Fibroblast of pulmonary artery (primary cell): ENCODE measurements at places on chromosomes 1 and 21.
A peak's percentile ranks its signal among the peaks of the same experiment; 100 is the strongest.

DNA sequence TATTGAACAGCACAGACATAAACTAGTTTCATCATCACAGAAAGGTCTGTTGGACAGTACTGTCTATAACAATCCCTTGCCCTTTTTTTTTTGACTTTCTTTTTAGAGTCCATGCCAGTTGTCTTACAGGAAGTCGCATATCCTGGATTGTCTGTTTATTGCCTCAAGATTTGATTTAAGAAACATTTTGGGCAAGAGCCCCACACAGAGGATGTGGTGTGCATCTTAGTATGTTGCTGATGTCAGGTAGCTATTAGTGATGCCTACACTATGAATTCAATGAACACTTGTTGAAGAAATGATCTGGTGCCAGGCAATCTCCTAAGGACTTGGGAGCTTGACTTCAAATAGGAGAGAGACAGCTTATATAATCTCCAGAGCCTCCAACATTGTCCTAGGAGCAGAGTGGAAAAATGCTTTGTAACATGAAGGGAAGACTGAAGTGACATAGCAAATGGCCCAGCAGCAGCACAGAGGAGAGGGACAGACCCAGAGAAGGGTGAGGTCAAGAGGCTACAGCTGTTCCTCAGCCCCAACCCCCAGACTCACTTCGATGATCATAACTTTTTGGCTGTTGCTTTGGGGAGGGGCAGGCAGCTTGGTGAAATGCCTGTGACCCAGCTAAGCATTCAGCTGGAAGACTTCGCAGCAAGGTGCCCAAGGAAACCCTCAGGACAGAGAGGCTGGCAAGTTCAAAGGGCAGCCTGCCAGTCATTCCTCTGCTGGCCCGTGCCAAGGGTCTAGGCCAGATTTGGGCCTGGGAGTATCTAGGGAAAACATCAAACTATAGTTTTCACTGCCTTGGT lies 7.5 kb upstream of the RAB29 start:
- no peak for DNase-seq

DNA sequence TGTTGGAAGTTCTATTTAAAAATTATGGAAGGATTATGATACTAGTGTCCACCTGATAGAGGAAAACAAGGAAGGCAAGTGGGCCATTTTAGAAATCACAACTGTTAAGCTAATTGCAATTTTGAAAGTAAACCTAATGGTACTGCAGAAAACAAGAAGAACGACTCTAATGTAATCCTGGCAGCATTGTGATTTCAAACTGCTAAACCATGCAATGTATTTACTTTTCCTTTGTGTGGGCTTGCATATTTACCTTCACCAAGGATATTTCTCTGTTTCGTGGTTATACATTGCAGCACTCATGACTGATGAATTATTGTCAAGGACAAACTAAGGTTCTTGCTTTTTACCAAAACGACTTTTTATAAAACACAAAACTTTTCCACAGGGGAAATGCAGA lies 88.1 kb downstream of the TM2D1 start:
- no peak for DNase-seq

GRCh38 chr1:206859082-206859521 lies 6.3 kb upstream of the IL20 start:
- peak; percentile 61 for DNase-seq

DNA sequence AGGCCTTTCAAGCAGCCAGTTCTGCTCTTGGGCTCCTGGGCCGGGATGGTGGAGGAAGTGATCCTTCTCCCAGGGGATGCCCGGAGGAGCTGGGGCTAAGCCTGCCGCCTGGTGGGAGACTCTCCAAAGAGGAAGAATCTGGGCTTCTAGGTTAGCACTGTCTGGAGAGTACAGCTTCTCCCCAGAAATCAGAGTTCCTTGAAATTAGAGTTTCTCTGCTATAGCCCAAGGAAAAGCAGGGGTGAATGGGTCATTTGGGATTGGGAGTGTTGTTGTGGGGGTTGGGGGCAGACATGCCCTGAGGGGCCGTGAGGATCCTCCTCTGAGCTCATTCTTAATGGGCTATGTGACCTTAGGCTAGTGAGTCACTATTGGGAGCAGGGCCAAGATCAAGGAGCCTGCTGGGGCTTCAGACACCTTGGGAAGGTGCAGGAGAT lies 6.5 kb downstream of the LGR6 start:
- DNase-seq: no peak

- DNase-seq: no peak
Measured at GRCh38 chr1:38448893-38449292, 402.3 kb upstream of the POU3F1 start.

DNA sequence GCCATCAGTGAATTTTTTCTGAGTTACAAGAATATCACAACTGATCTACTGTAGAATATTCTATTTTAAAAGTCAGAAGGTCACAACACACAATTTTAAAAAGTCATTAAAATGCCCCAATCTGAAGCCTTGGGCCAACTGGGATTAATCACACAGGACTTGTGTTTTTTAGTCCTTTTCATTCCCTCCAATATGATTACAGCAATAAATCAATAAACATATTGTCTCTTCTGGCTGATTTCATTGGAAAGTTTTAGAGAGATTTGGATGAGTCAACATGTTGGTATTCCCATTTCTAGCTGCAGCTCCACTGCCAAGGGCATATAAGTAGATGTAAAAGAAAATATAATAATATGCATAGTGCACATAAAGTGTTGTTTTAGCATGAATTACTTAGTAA lies 85.8 kb downstream of the NIBAN1 start:
- peak; percentile 63 for DNase-seq

GRCh38 chr1:225511828-225512381 lies 84.1 kb upstream of the LBR start:
- DNase-seq: no peak

DNA sequence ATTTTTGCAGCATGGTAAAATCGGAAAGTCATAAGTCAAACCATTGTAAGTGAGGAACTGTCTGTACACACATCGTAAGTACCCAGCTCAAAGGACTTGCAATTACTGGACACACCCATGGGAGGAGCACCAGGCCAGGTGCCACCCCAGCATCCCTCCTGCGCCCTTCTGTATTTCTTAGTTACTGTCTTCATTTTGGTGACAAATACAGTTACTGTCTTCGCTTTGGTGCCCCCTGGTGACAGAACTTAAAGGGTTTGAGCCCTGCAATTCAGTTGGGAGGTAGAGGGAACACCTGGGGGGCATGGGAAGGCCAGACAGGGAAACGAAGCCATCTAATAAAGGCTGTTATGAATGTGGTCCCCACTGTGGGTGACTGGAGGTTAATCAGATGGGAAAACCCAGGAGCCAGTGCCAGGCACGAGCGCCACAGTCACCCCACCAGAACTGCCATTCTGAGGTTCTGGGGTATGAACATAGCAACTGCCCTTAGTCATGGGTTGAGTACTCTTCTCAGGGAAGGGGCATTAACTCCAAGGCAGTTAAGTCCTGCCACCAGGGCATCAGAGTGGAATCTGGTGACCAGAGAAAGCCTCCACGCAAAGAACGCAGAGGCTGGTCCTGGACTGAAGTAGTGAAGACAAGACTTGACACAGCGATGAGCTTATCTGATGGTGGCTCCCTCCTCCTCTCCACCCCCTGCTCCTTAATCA lies 612.9 kb downstream of the PTPRU start:
- peak; percentile 44 for DNase-seq

- DNase-seq: no peak
Measured at GRCh38 chr1:34918977-34919561, 10.4 kb downstream of the DLGAP3 start.

GRCh38 chr1:48889082-48889481 lies 112.4 kb upstream of the BEND5 start:
- DNase-seq: no peak

DNA sequence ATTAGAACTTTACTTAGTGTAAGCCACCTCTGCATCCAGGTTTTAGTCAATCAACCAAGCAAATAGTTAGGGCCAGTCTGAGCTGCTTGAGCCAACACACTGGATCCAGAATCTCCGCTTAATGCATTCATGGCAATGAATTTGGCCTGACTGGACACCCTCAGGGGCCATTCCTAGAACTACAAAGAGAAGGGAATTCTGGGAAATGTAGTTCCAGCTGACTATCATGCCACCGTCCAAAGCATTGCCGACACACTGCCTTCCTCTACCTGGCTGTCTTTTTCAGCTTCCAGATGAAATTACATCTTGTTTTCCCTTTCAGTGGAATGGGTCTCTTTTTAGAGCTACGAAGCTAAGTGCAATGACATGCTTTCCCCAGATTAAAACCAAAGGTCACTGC lies 163.0 kb upstream of the IGSF21 start:
- no peak for DNase-seq

DNA sequence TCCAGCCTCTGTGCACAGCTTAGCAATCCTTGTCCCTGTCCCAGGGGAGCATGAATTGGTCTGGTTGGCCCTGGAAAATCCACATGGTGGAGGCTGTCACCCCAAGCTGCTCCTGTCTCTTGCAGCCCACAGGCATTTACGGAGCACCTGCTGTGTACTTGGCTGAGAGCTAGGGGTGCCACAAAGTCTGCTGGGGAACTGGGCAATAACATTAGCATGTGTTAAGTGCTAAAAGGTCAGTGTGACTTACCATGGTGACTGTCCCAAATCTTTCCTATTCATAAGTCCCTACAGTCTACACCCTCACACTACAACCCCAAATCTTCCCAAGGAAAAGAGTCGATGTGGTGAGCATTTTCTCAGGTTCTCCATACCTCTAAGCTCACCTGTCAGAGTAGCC lies 53.6 kb upstream of the ARTN start:
- no peak for DNase-seq

DNA sequence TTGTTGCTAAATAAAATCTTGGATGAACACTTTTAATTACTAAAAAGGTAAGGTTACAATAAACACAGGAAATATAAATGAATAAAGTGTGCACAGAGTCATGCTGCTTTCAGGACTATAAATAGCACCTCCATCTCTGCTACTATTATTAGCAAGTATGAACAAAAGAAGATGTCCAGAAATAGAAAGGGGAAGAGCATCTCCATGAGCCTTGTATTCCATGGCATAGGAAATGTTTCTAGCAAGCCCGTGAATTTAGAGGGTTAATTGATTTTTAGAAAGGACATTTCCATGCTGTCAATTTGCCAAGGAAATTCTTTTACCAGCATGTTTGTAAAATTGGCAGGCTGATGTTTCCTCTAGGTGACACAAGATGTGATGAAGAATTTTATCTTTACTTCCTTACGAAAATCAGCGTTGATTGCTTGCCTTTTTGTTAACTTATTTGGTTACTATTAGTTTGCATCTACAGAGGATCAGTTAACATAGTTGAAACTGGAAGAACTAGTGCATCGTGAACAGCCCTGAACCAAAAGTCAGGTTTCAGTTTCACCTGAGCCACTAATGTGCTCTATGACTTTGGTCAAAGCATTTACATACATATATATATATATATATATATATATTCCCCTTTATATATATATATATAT lies 45.3 kb downstream of the NR5A2 start:
- DNase-seq: no peak

GRCh38 chr1:6034750-6035096 lies 11.0 kb upstream of the KCNAB2 start:
- DNase-seq: no peak

- peak; percentile 94 for DNase-seq
Measured at GRCh38 chr1:95041491-95042165, 31.1 kb downstream of the ALG14 start.

DNA sequence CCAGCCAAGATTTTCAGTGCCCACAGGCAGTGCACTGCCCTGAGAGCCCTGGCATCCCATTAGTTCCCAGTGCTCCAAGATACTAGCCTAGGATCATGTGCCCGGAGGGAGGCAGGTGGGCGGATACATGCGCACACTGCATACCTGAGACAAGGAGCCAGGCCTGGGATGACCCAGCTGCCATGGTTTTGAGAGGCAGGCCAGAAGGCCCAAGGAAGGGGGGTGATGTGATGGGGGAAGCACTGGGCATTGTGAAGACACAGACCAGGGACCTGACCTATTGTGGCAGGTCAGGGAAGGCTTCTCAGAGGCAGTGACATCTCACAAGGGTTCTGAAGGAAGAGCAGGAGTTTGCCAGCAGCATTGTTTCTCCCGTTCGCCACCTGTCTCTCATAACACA lies 3.6 kb downstream of the ZC3H12A start:
- no peak for DNase-seq

DNA sequence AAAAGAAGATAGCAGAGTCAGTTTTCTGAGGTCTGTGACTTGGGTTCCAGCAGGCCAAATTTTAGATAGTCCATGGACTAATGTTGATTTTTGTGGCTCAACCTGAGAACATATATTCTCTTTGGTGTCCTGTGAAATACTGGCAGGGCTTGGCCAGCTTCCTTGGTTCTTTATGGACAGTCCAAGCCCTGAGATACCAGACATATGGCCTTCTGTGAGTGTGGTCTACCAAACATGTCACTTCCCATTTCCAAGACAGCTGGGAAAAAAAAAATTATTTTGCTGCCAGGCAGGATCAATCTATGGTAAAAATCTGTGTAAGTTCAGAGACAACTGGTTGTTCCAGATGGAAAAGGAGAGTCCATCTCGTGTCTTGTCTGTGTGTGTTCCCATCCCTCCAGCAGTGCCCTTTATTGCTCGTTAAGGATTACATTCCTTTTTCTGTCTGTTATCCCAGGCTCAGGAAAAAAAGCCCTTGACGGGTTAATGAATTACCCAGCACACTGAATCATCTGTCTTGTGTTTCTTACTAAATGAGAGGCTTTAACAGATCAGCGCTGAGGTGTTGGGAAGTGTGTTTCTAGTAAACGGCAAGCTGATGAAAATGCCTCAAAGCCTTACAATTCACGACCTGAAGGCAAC lies 33.4 kb upstream of the XPR1 start:
- no peak for DNase-seq

- no peak for DNase-seq
Measured at GRCh38 chr1:21836010-21836409, 23.9 kb downstream of the LDLRAD2 start.

DNA sequence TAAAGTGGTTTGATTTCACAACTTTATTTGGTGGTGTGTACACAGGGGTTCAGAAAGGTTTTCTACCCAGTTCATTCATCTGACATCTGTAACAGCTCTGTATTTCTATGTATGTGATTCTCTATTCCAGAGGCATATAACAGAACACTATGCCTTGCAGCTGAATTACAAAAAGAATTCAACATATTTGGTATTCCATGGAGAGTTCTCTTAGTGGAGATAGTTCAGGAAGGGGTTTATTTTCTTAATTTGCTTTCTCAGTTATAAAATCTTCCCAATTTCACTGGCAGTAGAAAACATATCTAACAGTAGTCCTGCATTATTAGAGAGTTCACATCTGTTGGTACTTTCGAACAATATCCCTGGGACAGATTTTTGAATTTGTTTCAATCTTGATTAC lies 207.9 kb upstream of the LYPLAL1 start:
- peak; percentile 42 for DNase-seq

GRCh38 chr1:234620272-234621126 lies 10.5 kb upstream of the IRF2BP2 start:
- DNase-seq: no peak
